ENCODE measurements at places on chromosomes 6 and 20.

- no peak for DNase-seq
Measured at GRCh38 chr20:19251958-19252357, 39.5 kb downstream of the SLC24A3 start.

GRCh38 chr6:111788379-111789276 is 84.6 kb downstream of the FYN start:
- DNase-seq, result no peak

DNA sequence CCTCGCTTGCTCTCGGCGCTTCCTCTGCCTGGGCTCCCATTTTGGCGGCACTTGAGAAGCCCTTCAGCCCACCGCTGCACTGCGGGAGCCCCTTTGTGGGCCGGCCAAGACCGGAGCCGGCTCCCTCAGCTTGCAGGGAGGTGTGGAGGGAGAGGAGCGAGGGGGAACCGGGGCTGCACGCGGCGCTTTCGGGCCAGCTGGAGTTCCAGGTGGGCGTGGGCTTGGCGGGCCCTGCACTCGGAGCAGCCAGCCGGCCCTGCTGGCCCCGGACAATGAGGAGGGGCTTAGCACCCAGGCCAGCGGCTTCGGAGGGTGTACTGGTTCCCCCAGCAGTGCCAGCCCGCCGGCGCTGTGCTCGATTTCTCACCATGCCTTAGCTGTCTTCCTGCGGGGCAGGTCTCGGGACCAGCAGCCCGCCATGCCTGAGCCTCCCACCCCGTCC is 10.2 kb upstream of the SRPK1 start:
- no peak for DNase-seq

DNA sequence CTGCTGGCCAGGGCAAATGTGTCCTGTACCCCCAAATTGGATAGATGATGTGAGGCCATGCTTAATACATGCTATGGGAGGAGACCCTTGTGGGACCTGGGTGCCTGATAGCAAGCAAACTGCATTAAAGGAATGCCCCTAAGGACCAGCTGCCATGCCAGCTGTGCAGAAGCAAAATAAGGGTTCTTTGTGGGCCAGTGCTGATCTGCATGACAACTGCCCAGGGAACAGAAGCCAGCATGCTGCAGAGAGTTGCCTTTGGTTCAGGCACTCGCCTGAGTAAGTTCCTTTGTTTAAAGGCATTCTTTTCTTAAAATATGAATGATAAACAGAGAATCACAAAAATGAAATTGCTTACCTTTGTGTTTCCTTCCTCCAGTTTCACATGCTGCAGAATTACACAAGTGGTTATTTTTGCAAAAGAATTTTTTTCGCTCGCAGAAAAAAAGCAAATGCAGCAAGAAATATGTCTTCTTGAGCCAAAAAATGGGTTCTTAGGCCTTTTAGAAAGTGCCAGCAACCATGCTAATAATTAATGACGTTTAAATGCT is 6.9 kb upstream of the SYNDIG1 start:
- no peak for DNase-seq

DNA sequence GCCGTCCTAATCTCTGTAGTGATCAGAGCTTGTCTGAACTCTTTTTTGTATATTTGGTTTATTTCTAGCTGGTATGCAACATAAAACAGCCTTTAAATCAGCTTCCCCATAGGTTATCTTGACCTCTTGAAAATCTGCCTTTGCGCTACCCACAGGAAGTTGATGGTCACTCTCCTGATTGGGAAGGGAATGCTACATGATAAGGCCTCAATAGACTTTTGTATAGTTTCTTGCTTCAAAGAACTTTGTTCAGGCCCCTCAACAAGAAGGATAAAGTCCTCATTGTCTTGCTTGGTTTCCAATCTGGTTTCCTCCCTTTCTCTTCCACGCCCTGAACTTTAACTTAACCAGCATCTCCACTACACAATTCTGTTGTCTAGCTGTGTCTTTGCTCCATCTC is 95.4 kb upstream of the TENT5A start:
- no peak for DNase-seq

DNA sequence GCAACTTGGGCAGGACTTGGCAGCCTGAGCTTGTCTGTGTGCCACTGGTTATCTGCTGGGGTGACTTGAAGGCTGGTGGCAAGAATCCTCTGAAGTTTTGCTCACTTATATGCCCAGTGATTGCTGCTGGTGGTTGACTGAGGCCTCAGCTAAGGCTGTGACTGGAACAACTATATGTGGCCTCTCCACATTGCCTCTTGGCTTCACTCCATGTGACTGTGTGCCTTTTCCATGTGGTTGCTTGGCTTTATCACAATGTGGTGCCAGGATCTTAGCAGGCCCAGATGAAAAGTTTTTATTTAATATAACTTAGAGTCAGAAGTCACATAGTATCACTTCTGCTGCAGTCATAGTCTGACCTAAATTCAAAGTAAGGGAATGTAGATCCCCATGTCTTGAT is 104.5 kb downstream of the ADAT2 start:
- DNase-seq, result no peak

GRCh38 chr6:97460394-97461080 is 177.5 kb upstream of the MMS22L start:
- DNase-seq, result no peak

GRCh38 chr6:72406517-72406916 is 215.3 kb upstream of the KCNQ5 start:
- no peak for DNase-seq

DNA sequence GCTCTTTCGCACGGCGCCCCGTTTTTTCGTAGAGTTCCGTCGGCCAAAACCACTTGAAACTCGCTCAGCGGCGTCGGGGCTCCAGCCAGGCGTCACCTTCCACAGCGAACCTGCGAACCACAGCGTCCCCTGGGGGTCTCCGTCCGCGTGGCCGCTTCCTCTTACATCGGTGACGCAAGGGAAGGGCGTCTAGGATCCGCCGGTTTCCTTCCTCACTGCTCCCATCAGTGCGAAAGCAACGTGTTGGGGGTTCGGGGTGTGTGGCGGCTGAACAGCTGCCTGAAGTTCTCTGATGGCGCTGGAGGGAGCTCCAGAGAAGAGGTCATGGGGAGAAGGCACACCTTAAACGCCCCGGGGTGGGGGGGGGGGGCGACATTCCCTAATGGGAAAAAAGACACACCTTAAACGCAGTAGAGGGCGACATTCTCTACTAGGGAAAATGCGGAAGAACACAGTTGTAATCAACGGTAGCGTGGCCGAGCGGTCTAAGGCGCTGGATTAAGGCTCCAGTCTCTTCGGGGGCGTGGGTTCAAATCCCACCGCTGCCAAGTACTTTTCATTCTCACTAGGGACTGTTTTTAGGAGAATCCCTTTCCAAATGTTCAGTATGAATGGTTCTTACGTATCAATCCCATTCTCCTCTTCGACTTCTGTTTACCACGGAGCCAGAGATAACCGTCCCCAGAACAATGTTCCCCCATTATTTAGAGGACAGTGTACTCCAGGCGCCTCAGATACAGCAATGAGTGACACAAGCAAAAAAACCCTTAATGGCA is 16.4 kb downstream of the ZNF311 start:
- peak; percentile 59 for DNase-seq

DNA sequence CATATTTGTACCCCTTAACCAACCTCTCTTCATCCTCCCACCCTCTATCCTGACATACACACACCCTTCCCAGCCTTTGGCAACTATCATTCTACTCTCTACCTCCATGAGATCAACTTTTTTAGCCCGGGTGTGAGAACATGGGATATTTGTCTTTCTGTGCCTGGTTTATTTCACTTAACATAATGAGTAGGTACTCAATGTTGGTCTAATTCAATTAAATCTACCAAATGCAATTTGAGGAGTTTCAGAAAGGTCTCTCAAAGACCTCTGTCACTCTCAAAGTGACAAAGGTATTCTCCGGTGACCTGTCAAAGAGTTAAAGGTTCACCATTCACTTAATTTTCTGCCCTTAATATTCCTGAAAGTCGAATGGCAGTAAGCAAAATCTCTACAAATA is 87.7 kb downstream of the ME1 start:
- no peak for DNase-seq

DNA sequence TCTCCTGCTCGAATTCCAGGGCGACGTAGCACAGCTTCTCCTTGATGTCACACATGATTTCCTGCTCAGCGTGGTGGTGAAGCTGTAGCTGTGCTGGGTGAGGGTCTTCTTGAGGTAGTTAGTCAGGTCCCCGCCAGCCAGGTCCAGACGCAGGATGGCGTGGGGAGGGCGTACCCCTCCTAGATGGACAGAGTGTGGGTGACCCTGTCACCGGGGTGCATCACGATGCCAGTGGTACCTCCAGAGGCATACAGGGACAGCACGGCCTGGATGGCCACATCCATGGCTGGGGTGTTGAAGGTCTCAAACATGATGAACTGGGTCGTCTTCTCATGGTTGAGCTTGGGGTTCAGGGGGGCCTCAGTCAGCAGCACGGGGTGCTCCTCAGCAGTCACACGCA is 110.2 kb upstream of the CNR1 start:
- DNase-seq, result no peak

- DNase-seq, result no peak
Measured at GRCh38 chr6:54719633-54720032, 126.9 kb upstream of the FAM83B start.

DNA sequence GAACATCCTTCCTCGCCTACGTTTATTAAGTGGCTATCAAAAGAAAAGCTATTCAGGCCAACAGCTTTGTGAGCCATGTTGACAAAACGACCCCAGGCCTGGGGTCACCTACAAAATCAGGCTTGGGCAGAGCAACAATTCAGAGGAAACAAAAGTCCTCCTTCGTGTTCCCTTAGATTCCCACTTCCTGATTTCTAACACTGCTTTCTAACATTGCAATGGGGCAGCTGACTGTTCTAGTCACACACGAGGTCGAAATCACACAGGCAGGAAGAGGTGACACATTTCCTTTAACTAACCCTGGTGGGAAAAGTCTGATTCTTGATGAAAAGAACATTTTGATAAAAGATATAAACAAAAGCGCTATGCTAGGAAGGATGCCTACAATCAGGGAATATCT is 31.9 kb downstream of the WDR27 start:
- no peak for DNase-seq

- no peak for DNase-seq
Measured at GRCh38 chr6:84332139-84333034, 104.9 kb upstream of the CEP162 start.

GRCh38 chr6:129112591-129112990 is 229.7 kb downstream of the LAMA2 start:
- DNase-seq, result no peak

DNA sequence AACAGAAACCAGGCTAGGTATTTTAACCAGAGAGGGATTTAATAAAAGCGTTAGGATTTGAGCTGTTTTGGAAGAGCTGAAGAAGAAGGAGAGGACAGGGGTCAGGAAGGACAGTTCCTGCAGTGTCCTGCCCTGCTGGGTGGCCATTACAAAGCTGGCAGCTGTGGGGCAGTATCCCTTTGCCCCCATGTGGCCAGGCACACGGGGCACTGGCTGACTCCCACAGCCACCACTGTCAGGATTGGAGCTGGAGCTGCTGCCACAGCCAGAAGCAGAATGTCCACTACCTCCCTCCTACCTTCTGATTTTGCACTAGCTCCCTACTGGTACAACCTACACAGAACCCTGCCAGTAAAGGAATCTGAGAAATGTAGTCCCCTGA is 46.5 kb downstream of the SLC22A3 start:
- DNase-seq, result no peak

- no peak for DNase-seq
Measured at GRCh38 chr6:129749749-129750120, 39.8 kb upstream of the ARHGAP18 start.

GRCh38 chr20:37161830-37162549 is 17.1 kb upstream of the RPN2 start:
- DNase-seq, result no peak

GRCh38 chr6:44304282-44305199 is 8.6 kb downstream of the AARS2 start:
- no peak for DNase-seq
